PC-3 (cell line): ENCODE measurements at places on chromosomes 2 and 18.

DNA sequence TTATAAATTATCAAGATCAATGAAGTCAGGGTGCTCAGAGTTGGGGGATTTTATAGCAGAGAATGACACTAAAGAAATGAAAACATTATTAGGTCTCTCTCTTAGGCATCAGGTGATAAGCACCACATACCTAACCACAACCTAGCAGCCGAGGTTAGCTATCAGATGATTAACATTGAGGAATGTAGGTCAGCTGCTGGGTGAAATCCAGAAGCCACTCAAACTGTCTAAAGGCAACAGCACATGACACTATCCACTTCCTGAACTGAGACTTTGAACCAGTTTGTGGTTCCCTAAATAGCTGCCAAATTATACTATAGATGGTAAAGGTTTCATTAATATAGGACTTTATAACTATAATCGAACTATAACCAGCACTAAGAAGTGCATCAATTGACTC is 4.7 kb downstream of the EPG5 start:
- peak; percentile 56 for DNase-seq

GRCh38 chr2:27209621-27210401 is 2.0 kb upstream of the ATRAID start:
- DNase-seq: peak; percentile 35

DNA sequence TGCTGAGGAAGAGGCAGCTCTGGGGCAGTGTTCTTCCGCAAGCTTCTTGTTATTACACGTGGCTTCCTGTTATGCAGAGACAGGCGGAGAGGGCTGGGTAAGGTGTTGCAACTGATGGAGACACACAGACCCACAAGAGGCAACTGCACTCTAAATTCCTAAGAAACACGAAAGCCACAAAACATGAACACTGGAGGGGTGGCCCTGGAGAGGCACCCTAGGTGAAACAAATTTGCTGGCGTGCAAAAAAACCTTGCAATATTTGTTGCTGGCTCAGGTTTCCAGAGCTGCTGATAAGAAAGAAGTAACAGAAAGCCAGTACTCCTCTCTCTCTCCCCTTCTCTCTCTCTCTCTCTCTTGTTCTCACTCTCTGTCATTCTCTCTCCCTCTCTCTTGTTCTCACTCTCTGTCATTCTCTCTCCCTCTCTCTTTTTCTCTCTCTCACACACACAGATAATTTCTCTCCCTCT is 31.8 kb downstream of the ARHGAP25 start:
- DNase-seq: no peak

GRCh38 chr2:74573747-74574562 is 19.4 kb downstream of the DOK1 start:
- peak; percentile 72 for DNase-seq

GRCh38 chr18:44450226-44450625 is 230.5 kb upstream of the SETBP1 start:
- no peak for DNase-seq

- DNase-seq: no peak
Observed at GRCh38 chr2:218980735-218981389, 4.1 kb downstream of the FEV start.

GRCh38 chr2:186755066-186755465 is 61.2 kb downstream of the FAM171B start:
- DNase-seq: no peak

DNA sequence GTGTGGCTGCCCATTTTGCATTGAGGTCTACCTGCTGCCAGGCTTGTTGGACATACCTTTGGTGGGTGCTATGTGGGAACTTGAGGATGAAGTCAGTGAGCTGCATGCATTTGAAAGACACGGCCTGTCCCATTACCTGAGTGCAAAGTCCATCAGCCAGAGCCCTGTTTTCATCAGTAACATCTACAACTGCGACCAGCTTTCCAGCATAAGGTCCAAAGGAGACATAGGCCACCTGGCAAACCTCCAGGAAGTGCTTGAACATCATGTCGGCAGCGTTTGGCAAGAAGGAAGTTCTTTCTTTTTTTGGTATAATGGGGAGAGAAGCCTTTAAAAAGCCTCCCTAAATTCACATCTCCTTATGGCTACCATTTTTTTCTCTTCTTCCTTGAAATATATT is 143.1 kb downstream of the FAM161A start:
- no peak for DNase-seq

DNA sequence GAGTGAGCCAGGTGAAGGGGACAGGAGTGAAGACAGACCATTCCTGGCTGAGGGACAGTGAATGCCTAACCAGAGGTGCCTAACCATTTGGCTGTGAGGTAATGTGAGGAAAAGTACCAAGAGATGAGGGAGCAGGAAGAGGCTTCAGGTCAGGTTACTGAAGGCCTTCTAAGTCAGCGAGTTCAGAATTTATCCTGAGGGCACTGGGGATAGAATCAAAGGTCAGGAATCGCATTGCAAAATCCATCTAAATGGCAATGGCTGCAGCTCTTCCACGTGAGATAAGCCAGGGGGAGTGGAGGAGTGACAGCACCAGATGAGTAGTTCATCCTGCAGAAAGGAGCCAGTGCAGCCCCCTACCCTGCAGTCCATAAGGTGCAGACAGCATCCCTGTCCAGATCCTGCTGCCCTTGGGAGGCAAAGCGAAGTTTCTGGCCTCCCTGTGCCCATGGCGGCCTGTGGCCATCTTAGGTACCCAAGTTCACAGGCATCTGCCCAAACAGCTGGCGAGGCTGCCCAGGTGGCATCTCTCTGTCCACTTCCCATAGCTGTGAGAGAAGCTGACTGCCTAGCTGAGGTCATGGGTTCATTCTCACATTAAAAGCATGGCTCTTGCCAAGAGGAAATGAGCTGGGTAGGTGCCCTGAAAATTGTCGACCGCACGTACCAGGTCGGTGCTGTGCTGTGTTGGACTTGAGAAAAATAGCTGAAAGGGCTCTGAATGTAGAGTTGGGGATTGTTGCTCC is 49.5 kb downstream of the CYP27C1 start:
- DNase-seq: no peak

DNA sequence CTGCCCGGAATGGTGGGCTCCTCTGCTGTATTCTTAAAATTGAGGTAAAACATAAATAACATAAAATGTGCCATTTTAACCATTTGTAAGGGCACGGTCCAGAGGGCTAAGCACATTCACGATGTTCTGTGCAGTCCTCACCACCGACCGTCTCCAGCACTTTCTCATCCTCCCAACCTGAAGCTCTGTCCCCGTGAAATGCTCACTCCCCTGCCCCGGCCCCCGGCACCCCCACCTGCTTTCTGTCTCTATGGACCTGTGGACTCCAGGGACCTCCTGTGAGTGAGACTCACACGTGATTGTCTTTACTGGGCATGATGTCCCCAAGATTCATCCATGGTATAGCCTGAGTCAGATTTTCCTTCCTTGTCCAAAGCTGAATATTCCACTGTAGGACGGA is 38.7 kb upstream of the CTDP1 start:
- no peak for DNase-seq

GRCh38 chr2:130380096-130380934 is 24.5 kb downstream of the PTPN18 start:
- no peak for DNase-seq

DNA sequence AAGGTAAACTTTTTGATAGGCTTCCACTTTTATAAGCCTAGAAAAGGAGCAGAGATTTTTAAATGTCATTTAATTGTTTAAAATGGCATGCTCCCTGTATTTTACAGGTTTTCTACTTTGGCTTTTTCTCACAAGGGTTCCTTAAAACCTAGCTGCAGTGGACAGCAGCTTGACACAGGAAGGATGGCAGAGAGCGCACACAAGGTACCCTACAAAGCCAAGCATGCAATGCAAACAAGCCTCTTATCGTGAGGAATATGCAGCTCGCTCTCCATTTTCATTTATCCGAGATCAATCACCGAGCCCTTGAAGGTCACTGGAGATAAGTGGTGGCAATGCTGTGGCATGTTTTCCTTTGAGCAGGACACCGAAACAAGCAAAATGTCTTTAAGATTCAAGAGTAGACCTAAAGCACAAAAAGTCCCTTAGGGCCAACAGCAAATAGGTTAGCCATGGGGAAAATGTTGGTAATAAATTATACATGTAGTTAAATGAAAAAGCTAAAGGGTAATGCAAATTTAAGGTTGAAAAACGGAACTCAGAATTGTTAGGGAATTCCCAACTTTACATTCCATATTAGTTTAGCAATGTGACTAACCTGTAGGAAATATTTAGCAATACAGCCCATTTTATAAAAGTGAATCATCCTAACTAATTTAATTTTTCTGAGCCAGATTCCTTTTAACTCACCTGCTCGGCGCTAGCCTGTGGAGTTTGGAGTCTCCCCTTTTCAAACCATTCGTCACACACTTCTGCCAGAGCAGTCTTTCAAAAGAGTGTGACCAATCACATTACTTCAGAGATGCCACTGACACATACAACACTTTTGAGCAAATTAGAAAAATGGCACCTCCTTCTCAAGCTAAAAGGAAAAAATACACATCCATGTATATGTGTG is 337.9 kb upstream of the PKDCC start:
- DNase-seq: peak; percentile 66

DNA sequence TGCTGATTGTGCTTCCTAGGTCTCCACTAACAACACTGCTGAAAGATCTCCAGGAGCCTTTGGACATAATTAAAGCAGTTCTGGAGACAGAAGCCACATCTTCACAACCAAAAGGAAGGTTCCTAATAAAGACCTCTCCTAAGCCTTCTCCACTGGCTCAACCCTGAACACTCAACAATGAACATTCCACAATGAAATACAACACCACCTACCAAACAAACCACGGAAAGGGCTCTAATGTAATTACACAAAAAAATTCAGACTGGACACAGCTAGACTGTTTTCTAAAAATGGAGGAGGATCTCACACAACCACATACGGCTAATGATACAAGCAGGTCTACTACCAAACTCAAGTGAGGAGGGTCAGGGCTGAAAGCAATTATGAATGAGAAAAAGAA is 43.6 kb downstream of the NOL10 start:
- DNase-seq: peak; percentile 27

DNA sequence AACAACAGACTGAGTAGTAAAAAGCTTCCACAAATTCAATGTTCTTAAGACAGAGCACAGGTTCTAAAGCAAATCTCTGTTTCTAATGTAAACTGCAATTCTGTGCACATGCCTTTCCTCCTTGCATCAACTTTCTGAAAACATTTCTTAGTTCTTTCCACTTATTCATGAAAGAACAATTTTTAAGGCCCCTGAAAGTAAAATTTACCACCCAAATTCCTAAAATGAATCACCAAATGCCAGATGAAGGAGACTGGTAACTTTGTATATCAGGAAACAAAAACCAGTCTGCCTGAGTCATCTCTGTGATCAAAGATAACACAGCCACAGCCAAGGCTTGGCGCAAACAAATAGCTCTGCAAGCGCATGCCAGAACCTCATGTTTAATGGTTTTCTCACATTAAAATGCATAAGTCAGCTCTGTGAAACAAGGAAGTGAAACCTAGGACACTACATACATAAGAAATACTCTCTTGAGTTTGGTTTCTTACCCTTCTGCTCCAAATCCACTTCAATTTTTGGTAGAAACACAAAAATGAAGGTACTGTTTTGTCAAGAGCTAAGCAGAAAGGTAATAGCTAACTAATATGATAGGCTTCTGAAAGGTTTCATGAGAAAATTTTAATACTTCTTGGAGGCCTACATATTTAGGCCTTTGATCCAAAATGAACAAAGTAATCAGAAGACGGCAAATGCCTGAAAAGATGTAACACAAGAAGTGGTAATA is 169.4 kb downstream of the THADA start:
- peak; percentile 98 for DNase-seq

DNA sequence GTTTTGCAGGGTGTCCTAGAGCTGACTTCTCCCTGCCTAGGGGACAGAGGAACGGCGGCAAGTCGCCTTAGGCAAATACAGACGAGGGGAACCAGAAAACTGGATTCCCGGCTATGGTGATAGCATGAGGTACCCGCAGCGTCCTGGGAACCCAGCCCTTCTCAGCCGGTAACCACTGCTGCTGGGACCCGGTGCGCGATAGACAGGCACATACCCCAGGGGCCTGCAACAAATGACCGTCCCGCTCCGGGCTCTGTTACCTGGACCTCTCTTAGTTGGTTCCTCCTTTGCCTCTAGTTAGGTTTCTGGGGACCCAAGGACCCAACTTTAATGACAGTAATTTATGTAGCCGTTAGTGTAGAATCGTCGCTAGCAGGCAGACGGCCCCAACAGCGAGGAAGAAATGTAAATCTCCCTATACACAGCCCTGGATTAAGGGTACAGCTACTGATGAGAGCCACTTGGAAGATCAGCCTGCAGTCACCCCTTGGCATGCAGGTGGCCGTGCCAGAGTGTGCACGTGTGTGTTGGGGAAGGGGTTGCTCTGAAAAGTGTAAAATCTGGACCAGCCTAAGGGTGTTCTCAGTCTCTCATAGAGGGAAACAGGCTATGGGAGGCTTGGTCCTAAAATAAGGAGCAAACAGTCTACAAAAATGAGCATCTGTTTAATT is 819 bp upstream of the SERPINE2 start:
- no peak for DNase-seq

- no peak for DNase-seq
Observed at GRCh38 chr2:130852521-130853115, 15.9 kb downstream of the ARHGEF4 start.
